ENCODE measurements at places on chromosomes 6 and 20.

DNA sequence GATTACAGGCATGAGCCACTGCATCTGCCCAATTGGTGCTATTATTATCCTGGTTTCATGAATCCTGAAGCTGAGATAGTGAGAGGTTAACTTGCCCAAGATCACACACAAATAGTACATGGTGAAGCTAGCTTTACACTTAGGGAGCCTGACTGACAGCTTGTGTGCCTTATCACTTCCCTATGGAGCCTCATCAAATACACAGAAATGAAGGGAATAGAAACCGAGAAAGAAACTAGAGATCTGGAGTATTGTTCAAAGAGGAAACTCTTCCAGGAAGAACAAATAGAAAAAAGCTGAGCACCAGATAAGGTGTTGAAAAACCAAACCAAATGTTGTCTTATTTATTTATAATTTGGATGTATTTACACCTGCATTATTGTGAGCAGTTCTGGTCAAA, 155.0 kb upstream of the CITED2 start:
- DNase-seq, result no peak

DNA sequence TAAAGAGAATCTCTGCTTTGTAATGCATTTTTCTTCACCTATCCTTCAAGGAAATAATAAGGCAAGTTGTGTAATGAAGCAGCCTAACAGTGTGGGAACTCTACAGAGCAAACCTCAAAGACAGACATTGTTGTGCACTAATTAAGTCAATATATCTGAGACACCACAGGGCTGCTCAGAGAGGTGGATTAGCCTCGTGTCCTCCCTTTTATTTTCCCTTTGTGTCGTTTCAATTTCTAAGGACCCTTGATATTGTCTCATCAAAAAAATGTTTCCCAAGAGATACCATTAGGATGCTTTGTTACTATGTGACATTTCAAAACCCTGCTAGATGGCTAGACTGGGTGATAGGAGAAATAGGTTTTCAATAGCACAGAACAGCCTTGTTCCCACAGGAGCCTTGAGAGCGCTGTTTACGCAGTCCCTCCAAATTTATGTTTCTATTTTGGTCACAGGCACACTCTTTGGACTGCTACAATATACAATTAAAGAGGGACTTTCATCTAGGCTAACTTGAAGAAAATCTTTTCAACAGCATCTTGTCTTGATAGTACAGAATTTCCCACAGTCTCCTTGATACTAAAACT, 23.1 kb downstream of the UBE3D start:
- no peak for DNase-seq

- DNase-seq, result peak; percentile 38
These were observed 11.4 kb downstream of the GPX5 start for GRCh38 chr6:28537065-28537464.

DNA sequence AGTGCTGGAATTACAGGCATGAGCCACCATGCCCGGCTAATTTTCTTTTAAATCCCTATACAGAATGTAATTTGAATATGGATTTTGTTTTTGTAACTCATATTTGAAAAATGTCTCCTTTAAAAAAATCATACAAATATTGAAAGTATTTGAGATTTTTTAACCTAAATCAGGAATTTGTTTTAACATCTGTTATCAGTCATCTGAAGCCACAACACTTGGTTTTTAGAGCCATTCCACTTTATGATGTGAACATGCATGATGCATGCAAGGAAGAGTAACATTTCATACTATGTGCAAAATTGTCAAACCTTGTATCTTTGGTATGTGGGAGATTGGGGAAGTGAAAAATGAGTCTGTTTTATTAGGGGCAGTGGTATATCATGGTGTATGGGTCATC, 124.5 kb upstream of the AHI1 start:
- no peak for DNase-seq

GRCh38 chr20:3751675-3752385, 15.7 kb downstream of the ADISSP start:
- DNase-seq, result no peak

DNA sequence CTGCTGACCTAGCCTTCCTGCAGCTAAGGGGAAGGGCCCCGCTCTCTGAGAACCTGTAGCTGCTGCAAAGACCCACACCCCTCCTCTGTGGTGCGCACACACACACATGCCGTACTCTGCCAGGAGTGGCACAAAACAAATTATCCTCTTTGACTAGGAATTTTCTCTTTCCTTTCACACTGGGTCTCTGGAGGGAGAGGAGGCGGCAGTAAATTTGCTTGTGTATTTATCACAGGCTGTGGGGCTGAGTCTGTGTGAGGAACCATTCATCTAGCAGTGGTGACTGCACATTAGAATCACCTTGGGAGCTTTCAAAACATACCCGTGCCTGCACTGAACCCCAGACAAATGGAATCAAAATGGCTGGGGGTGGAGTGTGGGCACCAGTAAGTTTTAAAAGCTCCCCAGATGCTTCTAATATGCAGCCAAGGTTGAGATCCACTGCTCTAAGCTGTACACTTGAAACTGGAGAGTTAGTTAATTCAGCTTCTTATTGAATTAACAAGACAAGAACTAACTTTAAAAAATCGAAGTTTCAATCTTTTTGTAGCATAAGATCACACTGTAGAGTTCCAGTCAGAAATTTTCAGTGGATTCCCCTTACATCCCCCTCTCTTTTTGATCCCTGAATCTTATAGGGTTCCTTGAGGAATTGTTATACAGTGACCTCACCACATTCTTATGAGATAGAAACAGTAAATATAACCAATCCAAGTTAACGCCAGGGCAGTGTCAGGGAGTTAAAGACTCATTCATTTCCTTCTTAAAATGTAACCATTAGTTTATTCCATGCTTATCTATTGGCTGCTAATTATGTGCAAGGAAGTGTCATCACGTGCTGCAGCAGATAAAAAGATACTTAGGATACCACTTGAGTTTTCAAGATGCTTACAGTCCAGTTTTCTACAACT, 29.8 kb upstream of the GMDS start:
- DNase-seq, result no peak
